MCF 10A (cell line): ENCODE measurements at places on chromosomes 7 and 10. TPM values are rescaled to one million over a fixed set of nuclear protein-coding genes. Genes with fewer than 3 reads are reported as not detected.
A peak's percentile ranks its signal among the peaks of the same experiment; 100 is the strongest.

DNA sequence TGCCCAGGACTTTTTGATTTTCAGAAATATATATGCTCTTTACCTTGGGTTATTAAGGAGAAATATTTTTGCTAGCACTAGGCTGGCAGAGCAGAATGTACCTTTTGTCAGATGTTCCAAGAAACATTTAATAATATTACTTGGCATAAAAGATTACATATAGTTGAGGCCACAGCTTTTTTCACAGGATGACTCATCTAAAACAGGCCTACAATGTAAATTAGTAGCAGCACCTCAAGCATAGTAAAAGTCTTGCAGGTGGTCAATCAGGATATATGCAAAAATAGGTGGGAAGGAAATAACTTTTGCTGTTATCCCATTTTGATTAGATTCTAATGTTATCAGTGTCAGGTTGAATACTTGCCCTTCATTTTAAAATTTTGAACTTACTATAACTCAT is 14.9 kb upstream of the ITGB1 start:
- H3K4me3 ChIP-seq: no peak overlapping the region
- DNase-seq: no peak
- H3K27ac ChIP-seq: peak overlapping the region; percentile 2
- H3K27me3 ChIP-seq: no peaks in the 10 kb centered on the region

GRCh38 chr7:134742688-134743350 is 36.6 kb upstream of the CALD1 start:
- H3K36me3 ChIP-seq: no peaks in the 10 kb centered on the region
- H3K27ac ChIP-seq: no peak overlapping the region
- no peak for DNase-seq
- H3K27me3 ChIP-seq: no peaks in the 10 kb centered on the region

OR2A2 gene
- not detected in 2 replicates for total RNA-seq

- no peaks in the 10 kb centered on the region for H3K27me3 ChIP-seq
- H3K36me3 ChIP-seq: peaks cover 48% of the 10 kb centered on the region
- no peak overlapping the region for H3K4me3 ChIP-seq
- H3K27ac ChIP-seq: peak overlapping the region; percentile 25
- no peak for DNase-seq
Observed at GRCh38 chr7:121373177-121373576, 22.9 kb downstream of the FAM3C start.

- H3K36me3 ChIP-seq: no peaks in the 10 kb centered on the region
- H3K27me3 ChIP-seq: no peaks in the 10 kb centered on the region
- DNase-seq: no peak
Observed at GRCh38 chr7:96667026-96667425, 42.6 kb downstream of the SEM1 start.

DNA sequence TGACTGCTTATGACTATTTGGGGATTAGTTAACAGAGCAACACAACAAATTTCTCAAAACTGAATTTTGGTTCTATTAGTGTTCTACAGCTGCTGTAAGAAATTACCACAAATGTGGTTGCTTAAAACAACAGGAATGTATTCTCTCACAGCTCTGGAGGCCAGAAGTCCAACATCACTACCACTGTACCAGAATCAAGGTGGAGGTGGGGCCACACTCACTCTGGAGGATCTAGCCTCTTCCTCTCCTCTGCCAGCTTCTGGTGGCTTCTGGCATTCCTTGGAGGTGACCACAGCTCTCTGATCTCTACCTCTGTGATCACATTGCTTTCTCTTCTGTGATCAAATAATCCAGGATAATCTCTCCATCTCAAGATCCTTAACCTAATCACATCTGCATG is 194.7 kb upstream of the BMPER start:
- no peak overlapping the region for H3K27ac ChIP-seq
- H3K27me3 ChIP-seq: peaks cover 15% of the 10 kb centered on the region
- H3K36me3 ChIP-seq: no peaks in the 10 kb centered on the region
- no peak overlapping the region for H3K4me3 ChIP-seq
- DNase-seq: no peak
- peaks cover 5% of the 10 kb centered on the region for H3K4me1 ChIP-seq
